NCI-H146 (cell line): ENCODE measurements at places on chromosomes 11 and 22.

GRCh38 chr22:48742191-48742555, 1085.5 kb downstream of the BRD1 start:
- no peak for DNase-seq

DNA sequence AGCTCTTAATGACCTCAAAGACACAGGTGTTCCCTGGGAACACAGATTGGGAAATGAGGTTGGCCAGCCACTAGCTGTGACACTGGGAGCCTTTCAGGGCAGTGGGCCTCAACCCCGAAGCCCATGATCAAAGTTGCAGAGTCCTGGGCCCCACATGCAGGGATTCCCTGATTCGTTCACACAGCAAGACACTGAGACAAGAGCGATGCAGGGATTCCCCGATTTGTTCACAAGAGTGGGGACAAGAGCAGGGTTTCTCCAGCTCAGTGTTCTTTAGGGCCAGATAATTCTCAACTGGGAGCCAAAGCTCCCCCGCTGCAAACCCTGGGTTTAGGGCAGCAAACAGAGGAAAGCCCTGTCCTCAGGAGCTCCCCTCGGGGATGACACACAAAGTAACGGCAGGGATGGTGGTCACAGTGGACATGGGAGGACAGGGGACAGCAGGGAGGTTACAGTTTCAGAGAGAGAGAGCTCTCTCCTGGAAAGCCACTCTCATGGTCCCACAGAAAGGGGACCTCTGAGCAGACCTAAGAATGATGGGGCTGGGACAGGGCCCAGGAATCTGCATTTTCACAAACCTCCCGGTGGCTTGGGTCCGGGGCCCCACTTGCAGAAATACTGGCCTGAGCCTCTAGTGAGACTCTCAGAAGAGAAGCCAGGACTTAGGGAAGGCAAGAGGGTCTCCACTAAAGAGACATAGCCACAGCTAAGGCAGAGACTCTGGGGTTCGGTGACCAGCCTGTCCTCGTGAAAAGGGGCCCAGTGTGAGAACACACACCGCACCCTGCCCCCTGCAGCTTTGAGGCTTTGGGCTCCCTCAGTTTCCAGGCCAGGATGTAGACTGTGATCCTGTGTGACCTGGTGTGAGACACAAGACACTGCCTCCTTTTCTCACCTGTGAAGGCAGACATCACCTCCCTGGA, 7.4 kb upstream of the GNAZ start:
- DNase-seq, result no peak

- no peak for DNase-seq
These were observed 571 bp downstream of the P2RX6 start for GRCh38 chr22:21015466-21016006.

- DNase-seq, result no peak
These were observed 1.0 kb downstream of the MALAT1 start for GRCh38 chr11:65499713-65500386.

- no peak for DNase-seq
These were observed 21.6 kb downstream of the APOL1 start for GRCh38 chr22:36274531-36274930.

DNA sequence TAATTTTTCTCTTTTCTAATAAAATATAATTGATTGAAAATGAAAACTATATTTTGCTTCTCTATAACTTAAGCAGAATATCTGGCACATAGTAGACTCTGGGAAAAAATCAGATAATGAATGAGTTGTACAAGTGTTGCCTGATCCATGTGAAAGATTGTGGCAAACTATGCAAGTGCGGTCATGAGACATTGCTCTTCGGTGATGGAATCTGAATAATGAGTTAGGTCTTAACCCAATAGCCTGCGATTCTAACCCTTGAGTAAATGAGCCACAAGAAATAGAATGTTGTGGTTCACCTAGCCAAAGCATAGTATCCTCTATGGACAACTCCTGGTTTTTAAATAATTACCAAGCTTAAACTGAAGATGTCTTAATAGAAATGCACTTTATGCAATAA, 333.7 kb upstream of the LUZP2 start:
- DNase-seq, result no peak

- no peak for DNase-seq
These were observed 847.9 kb upstream of the ANO3 start for GRCh38 chr11:25483915-25484635.

GRCh38 chr11:100675115-100675650, 11.9 kb upstream of the ARHGAP42 start:
- no peak for DNase-seq

DNA sequence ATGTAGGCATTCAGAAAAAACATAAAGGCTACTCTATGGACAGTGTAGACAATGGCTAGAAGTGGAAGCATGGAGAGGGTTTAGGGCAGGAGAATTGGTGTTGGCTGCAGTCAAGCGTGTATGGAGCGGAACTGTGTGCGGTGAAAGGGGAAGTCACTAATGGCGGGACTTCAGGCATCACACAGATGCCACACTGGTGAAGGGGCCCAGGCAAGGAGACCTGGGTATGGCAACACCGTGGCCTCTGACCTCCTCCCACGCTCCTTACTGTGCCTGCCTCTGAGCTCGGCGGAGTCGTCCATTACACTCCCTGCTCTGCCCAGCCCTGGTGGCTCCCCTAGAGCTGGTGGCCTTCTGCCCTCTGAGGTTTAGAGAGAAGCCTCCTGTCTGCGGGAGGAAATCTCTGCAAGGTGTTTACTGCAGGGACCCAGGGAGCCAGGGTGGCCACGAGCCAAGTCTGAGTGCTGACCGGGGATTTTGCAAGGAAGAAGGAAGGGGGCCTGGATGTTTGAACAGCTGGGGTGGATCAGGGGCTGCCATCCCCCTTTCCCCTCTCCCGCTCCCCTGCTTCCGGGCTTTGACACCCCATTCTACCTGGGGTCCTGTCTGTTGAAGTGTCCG, 75.1 kb upstream of the TSPAN18 start:
- no peak for DNase-seq

DNA sequence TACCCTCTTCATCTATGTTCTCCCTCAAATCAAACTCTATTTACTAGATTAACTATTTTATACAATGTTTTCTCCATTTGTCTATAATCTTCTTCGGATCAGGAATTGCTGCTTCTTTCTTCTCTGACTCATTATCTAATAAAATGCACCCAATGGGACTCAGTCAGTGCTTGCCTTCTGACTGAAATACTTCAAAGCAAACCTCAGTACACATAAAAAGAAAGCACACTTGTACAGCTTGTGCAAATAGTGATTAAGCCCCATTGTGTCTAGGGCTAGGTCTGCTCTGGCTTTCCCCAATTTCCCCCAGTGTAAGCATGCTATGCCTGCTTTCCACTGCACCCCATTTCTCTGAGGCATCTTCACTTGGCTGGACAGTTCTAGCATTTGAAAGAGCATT, 118.6 kb upstream of the C11orf87 start:
- DNase-seq, result no peak

GRCh38 chr11:91664521-91664920, 560.1 kb upstream of the FAT3 start:
- peak; percentile 19 for DNase-seq

- no peak for DNase-seq
These were observed 71.3 kb downstream of the BBOX1 start for GRCh38 chr11:27111896-27112295.

DNA sequence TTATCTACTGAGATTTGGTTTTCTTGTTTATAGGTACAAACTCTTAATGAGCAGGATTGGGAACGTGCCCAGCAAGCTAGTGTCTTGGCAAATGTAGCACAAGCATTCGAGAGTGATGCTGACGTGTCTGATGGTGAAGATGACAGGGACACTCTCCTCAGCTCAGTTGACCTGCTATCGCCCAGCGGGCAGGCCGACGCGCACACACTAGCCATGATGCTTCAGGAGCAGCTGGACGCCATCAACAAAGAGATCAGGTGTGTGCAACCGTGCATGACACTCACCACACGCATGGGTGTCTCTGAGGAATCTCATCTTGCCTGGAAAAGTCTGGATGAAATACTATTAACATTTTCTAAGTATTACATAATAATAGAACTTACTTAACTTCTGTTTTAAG, 54.7 kb upstream of the CTTN start:
- peak; percentile 30 for DNase-seq

- DNase-seq, result no peak
These were observed 10.5 kb downstream of the HEPHL1 start for GRCh38 chr11:94031625-94032024.

DNA sequence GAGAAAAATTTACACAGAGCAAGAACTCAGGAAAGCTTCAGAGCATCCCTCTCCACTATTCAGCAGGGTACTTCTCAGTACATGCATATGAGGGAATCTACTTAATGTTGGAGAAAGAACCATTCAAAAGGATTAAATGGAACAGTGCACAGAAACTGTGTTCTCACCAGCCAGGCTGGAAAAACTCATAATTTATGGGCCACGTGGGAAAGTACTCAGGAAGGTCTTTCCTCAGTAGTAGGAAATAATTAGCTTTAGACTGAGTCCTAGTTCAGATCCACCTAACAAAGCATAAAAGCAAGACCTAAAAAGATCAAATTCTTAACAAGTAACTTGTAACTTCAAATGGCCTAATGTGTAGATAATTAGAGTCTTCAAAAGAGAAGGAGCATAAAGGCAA, 134.0 kb downstream of the FAM76B start:
- no peak for DNase-seq

- peak; percentile 48 for DNase-seq
These were observed 82.2 kb upstream of the SEPTIN5 start for GRCh38 chr22:19631899-19632667.

- DNase-seq, result no peak
These were observed 64.5 kb upstream of the LARGE1 start for GRCh38 chr22:33984656-33985285.

GRCh38 chr11:127136438-127136837, 135.9 kb upstream of the KIRREL3 start:
- no peak for DNase-seq

- no peak for DNase-seq
These were observed 269.4 kb downstream of the TMEM135 start for GRCh38 chr11:87307101-87307500.

- no peak for DNase-seq
These were observed 37.9 kb downstream of the SCUBE2 start for GRCh38 chr11:9053316-9054035.

DNA sequence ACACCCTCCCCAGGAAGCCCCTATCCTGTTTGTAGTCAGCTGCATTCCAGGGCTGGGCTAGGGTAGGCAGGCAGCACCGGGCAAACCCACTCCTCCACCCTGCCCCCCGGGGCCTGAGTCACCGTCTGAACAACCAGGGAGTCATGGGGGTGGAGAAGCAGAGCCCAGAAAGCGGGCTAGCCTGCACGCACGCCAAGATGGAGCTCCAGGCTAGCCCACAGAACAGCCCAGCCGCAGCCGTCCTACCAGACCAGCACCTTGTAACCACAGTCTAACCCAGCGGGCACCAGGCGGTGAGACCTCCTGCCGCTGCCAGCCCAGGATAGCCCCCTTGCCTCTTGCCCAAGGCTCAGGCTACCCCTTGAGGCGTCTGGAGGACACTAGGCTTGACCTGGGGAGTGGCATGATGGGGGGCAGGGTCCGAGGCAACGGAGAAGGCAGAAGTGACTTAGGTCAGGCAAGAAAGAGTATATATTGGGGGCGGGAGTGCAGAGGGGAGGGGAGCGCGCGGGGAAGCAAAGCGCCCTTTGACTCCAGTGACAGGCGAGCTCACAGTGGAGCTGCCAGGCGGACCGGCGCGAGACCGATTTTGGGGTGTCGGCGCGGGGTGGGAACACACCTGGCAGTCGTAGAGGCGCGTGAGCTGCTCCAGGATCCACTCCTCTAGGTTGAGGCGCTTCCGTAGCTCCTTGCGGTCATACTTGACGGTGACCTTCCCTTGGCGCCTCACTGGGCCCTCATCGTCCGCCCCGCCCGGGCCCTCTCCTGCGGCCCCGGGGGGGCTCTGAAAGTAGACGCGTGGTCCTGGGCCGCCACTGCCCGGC, 734 bp downstream of the PPP1R14B start:
- DNase-seq, result peak; percentile 60

DNA sequence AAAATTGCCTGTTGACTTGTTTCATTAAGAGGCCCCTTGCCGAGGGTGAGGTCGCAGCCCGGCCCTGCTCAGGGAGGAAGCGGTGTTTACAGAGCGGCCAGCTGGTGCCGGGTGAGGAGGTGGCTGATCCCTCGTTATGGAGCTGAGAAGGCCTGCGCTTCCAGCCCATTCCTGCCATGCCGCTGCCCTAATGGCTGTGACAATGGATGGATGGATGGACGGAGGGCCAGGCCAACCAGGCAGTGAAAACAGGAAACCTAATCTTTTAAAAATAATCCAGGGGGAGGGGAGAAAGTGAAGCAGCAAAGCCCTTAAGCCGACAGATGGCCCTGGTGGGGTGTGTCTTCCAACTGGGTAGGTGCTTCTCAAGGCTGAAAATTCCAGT, 38.5 kb downstream of the BCR start:
- DNase-seq, result peak; percentile 81

- peak; percentile 56 for DNase-seq
These were observed 12.4 kb downstream of the CRELD2 start for GRCh38 chr22:49930596-49931412.

- DNase-seq, result no peak
These were observed 393.4 kb downstream of the MIAT start for GRCh38 chr22:27050771-27051170.

DNA sequence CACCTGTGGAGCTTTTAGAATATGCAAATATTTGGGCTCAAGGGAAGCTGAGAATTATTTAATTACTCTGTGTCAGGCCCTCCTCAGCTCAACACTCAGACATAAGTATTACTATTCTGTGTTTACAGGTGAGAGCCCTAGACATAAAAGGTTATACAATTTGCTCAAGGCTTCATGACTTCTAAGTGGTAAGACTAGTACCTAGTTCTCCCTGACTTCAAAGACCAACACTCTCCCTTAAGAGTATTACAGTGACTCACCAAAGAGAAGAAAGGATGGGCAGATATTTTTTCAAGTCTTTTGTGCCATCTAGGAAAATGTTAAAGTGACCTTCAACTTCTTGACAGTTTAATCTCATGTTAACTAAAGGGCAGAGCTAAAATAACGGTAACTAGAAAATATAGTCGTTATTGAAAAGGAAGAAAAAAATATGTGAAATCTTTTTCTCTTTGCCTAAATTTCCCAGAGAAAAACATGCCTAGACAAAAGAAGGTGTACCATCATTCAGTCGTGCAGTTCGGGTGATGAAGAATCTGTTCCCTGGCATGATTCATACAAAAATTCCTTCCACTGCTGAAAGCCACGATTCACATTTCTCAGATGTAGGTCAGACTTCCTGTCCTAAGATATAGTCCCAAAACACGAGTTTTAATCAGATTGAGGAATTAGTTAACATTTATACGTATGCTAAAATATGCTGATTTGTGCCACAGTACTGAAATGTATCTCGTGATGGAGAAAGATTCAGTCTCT, 849.1 kb upstream of the API5 start:
- DNase-seq, result no peak

DNA sequence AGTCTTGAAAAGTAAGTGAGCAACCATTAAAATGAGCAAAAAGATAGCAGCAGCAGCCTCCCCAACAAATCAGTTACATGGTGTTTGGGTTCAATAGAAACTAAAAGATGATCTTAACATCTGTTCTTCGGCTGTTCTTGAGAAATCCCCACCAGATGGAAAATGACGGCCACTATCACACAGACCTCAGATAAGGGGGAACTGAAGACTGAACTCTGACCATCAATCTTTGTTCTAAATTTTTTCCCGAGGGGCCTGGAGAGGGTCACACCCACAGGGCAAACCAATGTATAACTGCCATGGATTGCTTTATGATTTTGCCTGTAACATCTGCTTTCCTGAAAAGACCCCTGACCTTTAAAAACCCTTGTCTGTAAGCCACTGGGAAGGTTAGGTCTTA, 624.8 kb upstream of the KIRREL3 start:
- DNase-seq, result no peak
